ENCODE measurements at places on chromosomes 13 and 19.
A peak's percentile ranks its signal among the peaks of the same experiment; 100 is the strongest.

- peak; percentile 71 for DNase-seq
Measured at GRCh38 chr19:40614622-40615411, 13.6 kb downstream of the LTBP4 start.

DNA sequence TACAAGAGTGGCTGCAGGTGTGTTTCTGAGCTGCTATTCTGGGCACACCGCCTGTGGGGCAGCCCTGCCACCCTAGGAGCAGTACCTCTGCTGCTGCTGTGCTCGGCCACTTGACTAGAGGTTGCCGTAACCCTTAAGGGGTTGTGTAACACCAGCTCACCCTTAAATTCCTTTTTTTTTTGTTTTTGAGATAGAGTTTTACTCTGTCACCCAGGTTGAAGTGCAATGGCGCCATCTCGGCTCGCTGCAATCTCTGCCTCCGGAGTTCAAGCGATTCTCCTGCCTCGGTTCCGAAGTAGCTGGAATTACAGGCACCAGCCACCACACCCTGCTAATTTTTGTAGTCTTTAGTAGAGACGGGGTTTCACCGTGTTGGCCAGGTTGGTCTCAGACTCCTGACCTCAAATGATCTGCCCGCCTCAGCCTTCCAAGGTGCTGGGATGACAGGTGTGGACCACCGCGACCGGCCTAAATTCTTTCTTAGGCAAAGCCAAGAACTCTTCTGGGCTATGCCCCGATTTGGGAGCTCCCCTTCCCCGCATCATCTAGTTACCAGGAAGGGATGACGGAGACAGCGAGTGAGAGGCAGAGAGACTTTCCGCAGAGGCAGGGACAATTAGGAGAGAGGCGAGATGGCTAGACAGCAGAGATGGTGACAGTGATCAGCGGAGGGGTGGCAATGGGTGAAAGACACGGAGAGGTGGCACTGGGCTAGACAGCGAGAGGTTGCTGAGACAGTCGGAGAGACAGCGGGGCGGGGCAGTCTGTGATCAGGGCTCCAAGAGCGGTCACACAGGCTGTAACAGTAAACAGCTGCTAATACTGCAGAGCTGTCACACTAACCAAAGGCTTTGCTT is 4.4 kb upstream of the LILRA5 start:
- DNase-seq = no peak

GRCh38 chr19:51333836-51334460 is 8.0 kb downstream of the VSIG10L start:
- no peak for DNase-seq

DNA sequence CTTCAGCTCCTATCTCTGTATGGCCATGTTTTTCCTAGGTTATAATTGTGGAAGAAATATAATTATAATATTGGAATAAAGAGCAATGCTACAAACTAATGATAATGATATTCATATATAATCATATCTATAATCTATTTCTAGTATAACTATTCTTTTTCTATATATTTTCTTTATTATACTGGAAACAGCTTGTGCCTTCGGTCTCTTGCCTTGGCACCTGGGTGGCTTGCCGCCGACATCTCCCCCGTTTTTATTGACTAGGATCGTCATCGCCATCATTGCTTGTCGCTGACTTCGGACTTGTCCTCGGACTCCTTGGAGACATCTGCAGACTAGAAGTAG is 24.2 kb downstream of the ZNF763 start:
- no peak for DNase-seq

- DNase-seq = no peak
Measured at GRCh38 chr13:75978818-75979217, 342.7 kb downstream of the LMO7 start.

- DNase-seq = no peak
Measured at GRCh38 chr19:3162418-3163229, 15.9 kb upstream of the S1PR4 start.

- DNase-seq = no peak
Measured at GRCh38 chr13:20796791-20797508, 23.2 kb upstream of the EEF1AKMT1 start.

DNA sequence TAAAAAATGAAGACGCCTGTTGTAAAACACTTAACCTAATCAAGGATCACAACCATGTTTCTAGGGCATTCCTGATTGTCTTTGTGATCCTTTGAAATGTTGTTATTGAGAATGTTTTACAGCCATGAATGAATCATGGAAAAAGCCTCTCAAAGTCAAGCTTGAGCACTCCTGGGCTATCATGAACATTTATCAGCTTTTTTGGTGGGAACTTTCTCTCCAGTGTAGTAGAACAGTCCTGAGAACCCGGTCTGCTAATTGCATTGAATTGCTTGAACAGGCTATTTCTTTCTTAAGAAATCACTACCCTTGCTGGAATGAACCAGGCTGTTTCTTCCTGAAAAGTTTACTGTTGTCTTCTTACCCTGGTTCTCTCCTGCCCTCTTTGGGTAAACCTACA is 516.5 kb downstream of the FGF9 start:
- no peak for DNase-seq

GRCh38 chr19:4673726-4674125 is 3.6 kb upstream of the MYDGF start:
- no peak for DNase-seq

- DNase-seq = no peak
Measured at GRCh38 chr13:46622630-46623256, 69.8 kb downstream of the LRCH1 start.

DNA sequence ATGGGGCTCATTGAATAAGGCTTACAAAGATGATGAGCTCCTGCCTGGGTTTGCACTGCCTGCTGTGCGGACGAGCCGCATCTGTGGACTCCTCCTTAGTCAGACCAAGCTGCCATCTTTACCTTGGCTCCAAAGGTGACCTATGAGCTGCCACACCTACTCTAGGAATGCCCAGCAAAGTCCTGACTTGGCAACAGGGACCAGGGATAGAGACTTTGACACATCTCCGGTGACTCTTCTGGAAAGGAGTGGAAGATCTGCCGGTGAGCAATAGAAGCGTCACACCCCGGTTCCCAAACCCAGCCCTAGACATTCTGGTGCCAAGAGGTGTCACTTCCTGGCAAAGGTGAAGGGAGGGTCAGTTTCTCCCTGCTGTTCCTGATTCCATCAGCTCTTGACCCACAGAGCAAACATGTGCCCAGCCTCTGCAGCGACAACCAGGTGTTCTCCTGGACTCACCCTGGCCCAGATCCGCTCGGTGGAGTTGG is 50.2 kb upstream of the GTF3A start:
- no peak for DNase-seq

GRCh38 chr13:20998649-20999415 is 62.6 kb downstream of the LATS2 start:
- no peak for DNase-seq

DNA sequence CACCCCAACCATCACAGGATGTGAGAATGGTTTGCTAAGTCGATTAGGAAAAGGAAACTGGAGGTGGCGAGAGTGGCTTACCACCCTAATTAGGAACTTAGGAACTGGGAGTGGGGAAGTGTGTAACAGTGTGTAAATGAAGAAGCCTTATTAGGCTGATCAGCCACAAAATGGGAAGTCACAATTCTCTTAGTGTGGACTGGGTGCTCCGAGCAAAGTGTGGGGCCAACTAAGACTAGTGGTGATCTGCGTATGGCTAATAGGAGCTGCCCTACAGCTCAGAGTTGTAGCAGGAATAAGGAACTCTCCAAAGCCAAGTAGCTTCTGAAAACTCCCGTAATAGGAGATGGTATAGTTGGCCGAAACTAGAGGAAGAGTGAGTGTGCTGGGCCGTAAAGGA is 7.6 kb downstream of the SIGLEC11 start:
- no peak for DNase-seq

- peak; percentile 28 for DNase-seq
Measured at GRCh38 chr19:12194827-12195731, 32.2 kb downstream of the ZNF136 start.

GRCh38 chr13:113989585-113990300 is 15.9 kb upstream of the C13orf46 start:
- no peak for DNase-seq

DNA sequence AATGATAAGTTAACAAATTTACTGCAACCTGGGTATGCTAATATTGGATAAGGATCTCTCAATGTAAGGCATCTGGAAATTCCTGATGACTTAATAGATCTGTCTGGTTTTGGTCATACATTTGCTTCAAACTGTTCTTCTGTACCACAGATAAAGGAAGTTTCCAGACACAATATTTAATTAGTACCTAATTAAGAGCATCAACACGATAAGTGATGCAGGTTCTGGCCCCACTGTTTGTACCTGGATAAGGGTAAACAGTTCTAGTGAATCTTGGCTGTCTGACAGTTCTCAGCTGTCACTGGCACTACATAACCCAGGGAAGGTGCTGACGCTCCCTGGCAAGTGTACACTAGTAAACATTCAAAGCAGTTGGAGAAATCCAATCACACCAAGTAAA is 165.6 kb downstream of the MZT1 start:
- DNase-seq = no peak
